ENCODE measurements at places on chromosomes 3 and 15. TPM values are rescaled to one million over a fixed set of nuclear protein-coding genes. Genes with fewer than 3 reads are reported as not detected.

The RAF1 gene
- 75.8 TPM for total RNA-seq

The ZNF385D gene
- 1.3 TPM for total RNA-seq

The IMPG2 gene
- total RNA-seq: under 0.01 TPM

The ROPN1 gene
- total RNA-seq: not detected

The IQCH gene
- 1.9 TPM for total RNA-seq

The HOMER2 gene
- total RNA-seq: 0.50 TPM

The CBLB gene
- 7.9 TPM for total RNA-seq

The SPINK8 gene
- not detected for total RNA-seq

The OR5K2 gene
- not detected for total RNA-seq

The HCN4 gene
- not detected for total RNA-seq

The CRYGS gene
- total RNA-seq: 0.34 TPM

The PRRT3 gene
- 3.2 TPM for total RNA-seq

The CCNL1 gene
- total RNA-seq: 37.0 TPM

The MAGEL2 gene
- 0.84 TPM for total RNA-seq

The HRG gene
- total RNA-seq: not detected

The SIAH2 gene
- total RNA-seq: 30.9 TPM

The PPP1R14D gene
- total RNA-seq: not detected

The PPP4R2 gene
- total RNA-seq: 18.7 TPM

The CCNB2 gene
- 141 TPM for total RNA-seq

The CMC1 gene
- total RNA-seq: 27.1 TPM

The SERF2 gene
- total RNA-seq: 1,279 TPM

The ECE2 gene
- not detected for total RNA-seq

The CFAP92 gene
- not detected for total RNA-seq

The CASR gene
- total RNA-seq: not detected

The DMXL2 gene
- total RNA-seq: 9.8 TPM

The ARIH1 gene
- 15.8 TPM for total RNA-seq

The ISLR gene
- 16.1 TPM for total RNA-seq

The PLA2G4E gene
- not detected for total RNA-seq

The BFSP2 gene
- not detected for total RNA-seq

The CCK gene
- 2.7 TPM for total RNA-seq

The GCHFR gene
- total RNA-seq: 4.2 TPM

The CELF6 gene
- total RNA-seq: not detected

The FBXW12 gene
- total RNA-seq: not detected

The PRR20G gene
- not detected for total RNA-seq

The PDE12 gene
- 15.1 TPM for total RNA-seq

The C3orf85 gene
- not detected for total RNA-seq

The ITIH1 gene
- not detected for total RNA-seq

The SST gene
- total RNA-seq: not detected

The STAB1 gene
- total RNA-seq: 0.50 TPM

The CLDN18 gene
- not detected for total RNA-seq

The FGF12 gene
- total RNA-seq: not detected

The ZMYND10 gene
- total RNA-seq: 1.3 TPM

The RBMS3 gene
- 13.6 TPM for total RNA-seq

The ZWILCH gene
- 34.3 TPM for total RNA-seq

The NDN gene
- total RNA-seq: 93.0 TPM

The TGM4 gene
- 0.15 TPM for total RNA-seq

The GOLGA6B gene
- not detected for total RNA-seq

The ISL2 gene
- total RNA-seq: 1.6 TPM

The CRTC3 gene
- 9.2 TPM for total RNA-seq

The KNG1 gene
- total RNA-seq: not detected

The LRTM1 gene
- total RNA-seq: not detected
